ENCODE measurements at places on chromosomes 5 and 9. TPM values are rescaled to one million over a fixed set of nuclear protein-coding genes. Genes with fewer than 3 reads are reported as not detected.

PCDHGA3 gene
- total RNA-seq = 0.49 TPM

NCS1 gene
- 27.8 TPM for total RNA-seq

SEMA5A gene
- 0.13 TPM for total RNA-seq

ADAMTS2 gene
- total RNA-seq = 0.30 TPM

SPINK4 gene
- not detected for total RNA-seq

SURF4 gene
- 222 TPM for total RNA-seq

SPATA31E1 gene
- not detected for total RNA-seq

ACOT12 gene
- total RNA-seq = not detected

NKD2 gene
- 0.25 TPM for total RNA-seq

ZNF454 gene
- total RNA-seq = 0.74 TPM

LCN9 gene
- not detected for total RNA-seq

OTP gene
- total RNA-seq = not detected

SOHLH1 gene
- not detected for total RNA-seq

LRRC19 gene
- not detected for total RNA-seq

NDST1 gene
- 129 TPM for total RNA-seq

RANBP3L gene
- total RNA-seq = not detected

HDHD3 gene
- total RNA-seq = 13.3 TPM

BNIP1 gene
- total RNA-seq = 11.4 TPM

CA9 gene
- not detected for total RNA-seq
